NCI-H2171 (cell line): ENCODE measurements at places on chromosomes 16 and 17.
A peak's percentile ranks its signal among the peaks of the same experiment; 100 is the strongest.

DNA sequence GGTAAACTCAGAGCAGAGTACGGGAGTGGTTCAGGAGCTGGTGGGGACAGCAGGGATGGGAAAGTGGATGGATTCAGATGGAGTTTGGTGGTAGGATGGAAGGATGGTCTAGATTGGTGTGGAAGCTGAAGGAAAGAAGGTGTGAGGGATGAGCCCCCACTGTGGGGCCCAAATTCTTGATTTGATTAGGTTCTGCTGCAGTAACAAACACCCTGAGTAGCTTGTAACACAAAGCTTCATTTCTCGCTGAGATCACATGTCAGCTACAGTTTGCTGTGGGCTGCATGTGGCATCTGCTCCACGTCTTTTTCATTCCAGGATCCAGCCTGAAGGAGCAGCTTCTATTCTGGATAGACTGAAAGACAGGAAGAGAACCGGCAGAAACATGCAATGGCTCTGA is 143.8 kb downstream of the IRX3 start:
- no peak for DNase-seq

DNA sequence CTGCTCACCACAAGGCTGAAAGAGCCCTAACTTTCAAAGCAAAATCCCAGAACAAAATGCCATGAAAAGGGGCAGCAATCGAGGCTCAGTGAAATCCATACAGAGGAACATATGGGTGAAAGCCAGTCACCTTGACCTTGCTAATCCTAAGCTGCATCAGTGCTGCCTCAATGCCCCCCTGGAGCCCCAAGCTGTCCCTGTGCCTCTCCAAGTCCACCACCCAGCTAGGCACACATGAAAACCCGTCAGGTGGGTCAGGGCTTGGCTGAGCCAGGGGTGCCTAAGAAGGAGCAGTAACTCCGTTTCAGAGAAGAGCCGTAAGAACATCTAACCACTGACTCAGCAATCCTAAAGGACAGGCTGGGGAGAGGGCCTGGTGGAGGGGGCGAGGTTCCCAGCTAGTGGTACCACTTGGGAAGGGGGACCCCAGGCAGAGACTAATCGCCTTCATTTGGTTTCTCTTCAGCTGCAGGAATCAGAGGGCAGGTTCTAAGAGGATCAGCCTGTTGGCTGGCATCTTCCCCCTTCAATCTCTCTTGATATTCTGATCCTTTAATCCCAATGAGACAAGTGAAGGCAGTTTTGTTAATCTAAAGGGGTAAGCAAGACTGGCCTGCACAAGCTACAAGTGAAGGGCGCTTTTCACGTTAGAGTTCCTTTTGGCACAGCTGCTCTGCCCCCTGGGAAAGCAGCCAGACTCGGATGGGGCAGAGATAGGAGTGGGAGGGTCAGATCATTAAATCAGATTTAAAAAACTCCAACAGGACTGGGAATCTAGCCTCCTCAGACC is 7.6 kb downstream of the PITPNA start:
- DNase-seq, result no peak

GRCh38 chr17:80107231-80108021 is 6.0 kb downstream of the GAA start:
- no peak for DNase-seq

DNA sequence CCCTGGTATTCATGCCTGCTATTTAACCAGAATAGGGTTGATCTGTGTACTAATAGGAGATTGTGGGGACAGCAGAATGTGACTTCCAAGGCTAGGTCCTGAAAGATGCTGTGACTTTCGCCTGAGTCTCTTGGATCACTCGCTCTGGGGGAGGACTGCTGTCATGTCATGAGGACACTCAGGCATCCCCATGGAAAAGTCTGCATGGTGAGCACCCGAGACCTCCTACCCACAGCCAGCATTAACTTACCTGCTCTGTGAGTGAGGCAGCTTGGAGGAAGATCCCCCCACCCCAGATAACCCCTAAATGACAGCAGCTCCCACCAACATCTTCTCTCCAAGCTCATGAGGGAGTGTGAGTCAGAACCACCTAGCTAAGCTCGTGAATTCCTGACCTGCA is 30.3 kb upstream of the C16orf78 start:
- DNase-seq, result no peak

DNA sequence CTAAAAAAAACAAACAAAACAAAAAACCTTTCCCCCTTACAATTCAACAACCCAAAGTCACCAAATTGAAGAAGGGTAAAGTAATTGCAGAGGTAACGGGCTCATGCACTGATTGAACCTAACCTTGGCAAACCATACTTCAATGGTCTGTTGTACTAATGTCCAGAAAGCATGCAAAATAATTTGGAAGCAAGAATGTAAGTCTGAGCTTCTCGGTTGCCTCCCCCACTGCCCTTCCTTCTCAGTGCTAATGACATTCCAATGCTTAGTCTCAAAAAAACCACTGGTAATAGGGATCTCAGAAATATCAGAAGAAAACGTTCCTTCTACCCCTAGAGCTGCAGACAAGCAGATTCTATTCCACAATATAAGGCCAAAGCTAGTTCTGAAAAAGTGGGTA is 15.8 kb downstream of the KRABD2 start:
- DNase-seq, result no peak

- no peak for DNase-seq
Measured at GRCh38 chr16:35188288-35189155, 1729.1 kb downstream of the TP53TG3F start.

DNA sequence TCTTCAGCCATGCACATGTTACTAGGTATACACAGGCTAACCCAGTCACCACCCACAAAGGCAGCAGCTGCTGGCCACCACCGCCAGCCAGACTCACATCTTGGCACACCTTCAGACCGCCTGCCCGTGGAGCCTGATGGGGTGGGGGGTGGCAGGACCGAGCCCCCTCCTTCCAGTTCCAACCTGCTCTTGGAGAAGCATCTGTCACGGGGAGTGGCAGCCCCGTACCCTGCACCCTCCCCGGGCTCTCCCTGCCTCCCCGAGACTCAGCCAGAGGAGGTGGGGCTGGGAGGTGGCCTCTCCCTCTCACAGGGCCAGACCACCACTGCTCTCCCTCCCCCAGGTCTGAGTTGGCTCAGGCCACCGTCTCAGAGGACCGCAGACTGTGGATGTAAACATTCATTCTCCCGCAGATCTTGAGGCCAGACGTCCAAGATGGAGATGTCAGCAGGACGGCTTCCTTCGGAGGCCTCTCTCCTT is 11.3 kb upstream of the RBFOX3 start:
- peak; percentile 38 for DNase-seq

DNA sequence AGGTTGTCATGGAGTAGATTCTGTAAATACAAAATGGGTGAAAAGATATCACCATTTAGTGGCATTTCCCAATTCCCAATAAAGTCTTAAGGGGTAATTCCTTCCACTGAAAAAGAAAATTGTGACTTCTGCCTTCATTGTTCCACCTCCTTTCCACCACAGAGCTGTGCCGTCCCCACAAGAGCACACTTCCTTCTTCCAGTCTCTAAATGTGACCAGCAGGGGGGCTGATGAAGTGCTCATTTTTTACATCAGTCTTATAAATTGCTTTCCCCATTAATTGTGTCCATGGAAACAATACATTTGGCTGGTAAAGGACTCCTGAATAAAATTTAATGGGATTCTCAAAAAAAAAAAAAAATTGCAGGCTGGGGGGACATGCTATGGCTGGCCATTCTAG is 260.8 kb upstream of the PSMD7 start:
- no peak for DNase-seq

- DNase-seq, result no peak
Measured at GRCh38 chr17:6608321-6608720, 32.2 kb downstream of the KIAA0753 start.

GRCh38 chr17:10050597-10051101 is 145.6 kb upstream of the RCVRN start:
- DNase-seq, result no peak

DNA sequence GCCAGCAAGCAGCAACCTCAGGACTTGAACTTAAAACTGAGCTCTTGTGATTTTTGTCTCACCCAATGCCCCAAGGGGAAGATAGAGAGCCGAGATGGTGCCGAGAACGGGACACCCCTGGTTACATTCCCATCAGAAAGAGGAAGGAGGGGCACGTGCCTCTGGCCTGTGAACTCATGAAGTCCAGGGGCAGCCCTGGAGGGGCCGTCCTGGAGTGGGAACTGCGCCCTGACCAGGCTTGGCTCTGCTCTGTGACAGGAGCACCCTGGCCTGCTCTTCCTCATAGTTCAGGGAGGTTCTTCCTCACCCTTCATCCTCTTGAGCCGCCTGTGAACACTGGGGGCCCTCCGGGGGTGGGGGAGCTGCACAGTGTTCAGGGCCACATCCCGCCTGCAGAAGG is 130.3 kb upstream of the FOXF1 start:
- no peak for DNase-seq

- no peak for DNase-seq
Measured at GRCh38 chr16:68005786-68006286, 6.6 kb upstream of the DPEP2 start.

DNA sequence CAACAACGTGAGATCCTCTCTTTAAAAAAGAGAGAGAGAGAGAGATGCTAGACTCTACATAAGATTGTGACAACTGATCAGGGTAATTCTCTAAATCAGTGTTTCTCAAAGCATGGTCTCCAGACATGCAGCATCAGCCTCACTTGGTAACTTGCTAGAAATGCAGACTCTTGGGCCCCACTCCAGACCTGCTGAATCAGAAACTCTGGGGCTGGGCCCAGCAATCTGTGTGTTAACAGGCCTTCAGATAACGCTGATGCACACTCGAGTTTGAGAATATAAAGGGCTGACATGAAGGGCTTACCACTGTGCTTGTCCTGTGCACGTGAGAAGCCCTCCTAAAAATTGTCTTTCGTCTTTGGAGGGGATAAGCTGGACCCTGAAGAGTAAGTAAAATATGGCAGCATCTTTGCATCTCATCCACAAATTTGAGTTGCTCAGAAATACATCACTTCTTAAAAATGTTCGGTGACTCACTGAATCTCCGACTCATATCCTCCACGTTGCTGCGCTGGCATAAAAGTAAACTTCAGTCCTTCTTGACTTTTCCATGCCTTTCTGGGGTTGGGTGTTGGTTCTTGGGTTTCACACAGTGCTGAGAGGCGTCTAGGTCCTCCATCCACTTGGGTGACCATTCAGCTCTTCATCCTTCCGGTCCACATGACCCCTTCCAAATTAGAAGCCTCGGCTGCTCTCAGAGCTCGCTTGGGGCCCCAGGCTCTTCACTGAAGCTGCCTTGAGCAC is 26.1 kb upstream of the KDM8 start:
- no peak for DNase-seq

DNA sequence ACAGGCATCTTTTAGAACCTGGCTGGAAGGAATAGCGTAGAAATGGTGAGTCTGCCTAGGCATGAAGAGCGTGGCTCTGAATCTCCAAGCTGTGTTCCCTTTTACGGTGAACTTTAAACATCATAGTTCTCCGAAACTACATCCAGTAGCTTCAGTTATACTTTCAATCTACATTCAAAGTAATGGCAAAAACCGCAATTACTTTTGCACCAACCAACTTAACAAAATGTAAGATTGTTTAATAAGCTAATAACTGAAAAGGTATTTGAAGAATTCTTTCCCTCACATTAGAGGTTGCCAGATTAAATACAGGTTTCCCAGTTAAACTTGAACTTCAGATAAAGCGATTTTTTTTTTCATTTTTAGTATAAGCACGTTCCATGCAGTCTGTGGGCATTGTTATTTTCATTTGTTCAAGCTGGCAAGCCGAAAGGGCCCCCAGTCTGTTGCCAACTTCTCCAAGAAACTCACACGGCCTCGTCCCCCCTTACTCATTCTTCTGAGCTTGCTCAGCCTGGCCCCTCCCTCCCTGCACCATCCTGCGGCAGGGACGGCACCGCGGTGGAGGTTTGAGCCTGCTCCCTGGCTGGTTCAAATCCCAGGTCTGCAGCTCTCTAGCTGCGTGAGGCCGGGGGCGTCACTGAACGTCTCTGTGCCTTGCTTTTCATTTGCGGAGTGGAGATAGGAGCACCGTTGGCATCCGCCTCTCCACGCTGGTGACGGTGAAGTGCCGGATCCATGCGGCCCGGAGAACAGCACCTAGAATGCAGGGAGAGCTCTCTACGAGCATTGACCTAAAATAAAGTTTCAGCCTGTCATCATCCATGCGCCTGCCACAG is 3.5 kb upstream of the MTHFSD start:
- DNase-seq, result no peak

DNA sequence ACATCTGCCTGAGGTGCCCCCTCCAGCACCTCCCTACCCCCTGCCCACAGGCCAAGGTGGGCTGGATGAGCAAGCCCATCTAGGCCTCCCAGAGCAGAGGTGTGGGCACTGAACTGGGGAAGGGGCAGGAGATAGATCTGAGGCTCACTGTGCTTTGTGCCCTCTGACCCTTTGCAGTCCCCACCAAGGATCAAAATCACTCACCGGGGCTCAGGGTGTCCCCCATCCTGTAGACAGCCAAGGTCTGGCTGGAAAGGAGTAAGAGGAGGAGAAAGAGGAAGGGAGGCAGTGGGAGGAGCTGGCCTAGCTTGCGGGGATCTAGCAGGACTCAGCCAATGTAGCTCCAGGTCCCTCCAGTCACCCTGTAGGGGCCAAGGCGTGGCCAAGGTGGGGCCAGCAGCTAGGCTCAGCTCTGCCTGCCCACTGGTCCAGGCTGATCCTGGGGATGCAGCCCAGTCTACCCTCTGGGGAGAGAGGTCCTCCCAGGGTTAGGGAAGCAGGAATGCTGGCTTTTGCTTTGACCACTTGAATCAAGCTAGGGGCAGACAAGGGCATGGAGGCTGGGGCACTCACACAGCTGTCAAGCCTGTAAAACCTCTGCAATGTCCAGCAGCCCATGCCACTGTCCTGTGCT is 1.8 kb downstream of the SLC12A4 start:
- DNase-seq, result no peak

- no peak for DNase-seq
Measured at GRCh38 chr16:81583893-81584631, 139.5 kb downstream of the CMIP start.

DNA sequence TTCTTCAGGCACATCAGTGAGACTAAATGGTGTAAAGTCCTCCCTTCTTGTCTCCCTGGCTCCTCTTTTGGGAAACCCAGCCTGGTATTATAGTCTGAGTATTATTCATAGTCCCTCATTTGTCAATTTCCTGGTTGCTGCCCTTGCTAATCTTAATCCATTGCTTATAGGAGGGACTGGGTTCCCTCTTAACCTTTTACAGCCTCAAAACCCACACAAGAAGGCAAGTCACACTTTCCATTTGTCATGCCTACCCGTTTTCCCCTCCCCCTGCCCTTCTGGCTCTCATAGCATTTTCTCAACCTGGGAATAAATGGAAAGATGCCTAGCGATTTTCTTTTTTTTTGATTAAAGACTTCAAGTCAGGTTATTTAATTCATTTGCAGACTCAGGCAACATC is 124.8 kb downstream of the MAP2K6 start:
- no peak for DNase-seq

DNA sequence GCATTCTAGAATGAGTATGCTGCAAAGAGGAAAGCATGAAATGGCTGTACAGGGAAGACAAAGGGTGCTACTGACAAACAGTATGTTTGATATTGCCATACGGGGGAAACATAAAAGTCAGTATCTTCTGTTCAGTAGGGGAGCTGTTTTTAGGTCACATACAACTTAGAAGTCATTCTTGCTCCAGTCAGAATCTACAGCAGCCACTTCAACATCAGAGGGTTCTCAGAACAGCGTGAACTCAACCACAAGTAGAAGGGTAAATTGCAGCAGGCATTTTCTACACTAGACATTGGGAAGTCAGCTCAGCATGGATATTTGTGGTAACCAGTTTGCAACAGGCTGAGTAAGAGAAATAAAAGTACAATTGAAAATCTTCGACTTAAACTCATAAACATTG is 1241.8 kb upstream of the GOT2 start:
- DNase-seq, result no peak

GRCh38 chr16:48946686-48947370 is 334.8 kb downstream of the CBLN1 start:
- DNase-seq, result no peak

- DNase-seq, result no peak
Measured at GRCh38 chr16:52572656-52573055, 25.7 kb upstream of the TOX3 start.

GRCh38 chr17:2593821-2594721 is 617 bp downstream of the PAFAH1B1 start:
- DNase-seq, result peak; percentile 71
